ENCODE measurements at places on chromosomes 7 and 10.

- no peak for DNase-seq
Measured at GRCh38 chr7:70463352-70463938, 668.5 kb upstream of the GALNT17 start.

DNA sequence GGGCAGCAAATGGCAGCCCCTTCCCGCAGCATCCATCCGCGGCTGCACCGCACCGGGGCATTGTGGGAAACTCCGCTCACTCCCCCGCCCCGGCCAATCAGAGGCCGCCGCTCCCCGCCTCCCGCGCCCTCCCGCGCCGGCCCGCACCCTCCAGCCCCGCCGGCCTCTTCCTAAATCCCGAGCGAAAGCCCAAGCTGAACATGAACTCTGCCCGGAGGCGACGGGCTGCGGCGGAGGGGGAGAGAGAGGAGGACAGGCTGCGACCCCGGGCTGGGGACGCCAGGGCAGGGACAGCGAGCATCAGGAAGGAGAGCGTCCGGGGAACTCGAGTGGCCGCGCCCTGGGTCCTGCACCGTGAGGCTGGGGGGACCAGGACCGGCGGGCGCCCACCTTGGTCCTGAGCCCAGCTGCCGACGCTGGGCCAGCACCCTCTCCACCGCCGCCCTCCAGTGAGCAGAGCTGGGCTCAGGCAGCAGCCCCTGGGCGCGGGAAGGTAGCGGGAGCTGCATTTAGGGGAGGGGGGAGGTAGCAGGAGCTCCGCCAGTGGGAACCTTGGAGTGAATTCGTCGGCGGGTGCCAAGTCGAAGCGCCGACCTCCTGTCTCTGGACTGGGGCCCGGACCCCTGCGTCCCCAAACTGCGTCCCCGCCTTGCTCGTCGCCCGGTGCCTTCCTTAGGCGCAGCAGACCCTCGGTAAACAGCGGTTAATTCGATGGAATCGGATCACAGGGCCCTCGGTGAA lies at the start of gene DGKI:
TSS of gene DGKI (minus strand) at position 148 of the 741 bp plus-strand sequence.
- DNase-seq, result peak; percentile 7

DNA sequence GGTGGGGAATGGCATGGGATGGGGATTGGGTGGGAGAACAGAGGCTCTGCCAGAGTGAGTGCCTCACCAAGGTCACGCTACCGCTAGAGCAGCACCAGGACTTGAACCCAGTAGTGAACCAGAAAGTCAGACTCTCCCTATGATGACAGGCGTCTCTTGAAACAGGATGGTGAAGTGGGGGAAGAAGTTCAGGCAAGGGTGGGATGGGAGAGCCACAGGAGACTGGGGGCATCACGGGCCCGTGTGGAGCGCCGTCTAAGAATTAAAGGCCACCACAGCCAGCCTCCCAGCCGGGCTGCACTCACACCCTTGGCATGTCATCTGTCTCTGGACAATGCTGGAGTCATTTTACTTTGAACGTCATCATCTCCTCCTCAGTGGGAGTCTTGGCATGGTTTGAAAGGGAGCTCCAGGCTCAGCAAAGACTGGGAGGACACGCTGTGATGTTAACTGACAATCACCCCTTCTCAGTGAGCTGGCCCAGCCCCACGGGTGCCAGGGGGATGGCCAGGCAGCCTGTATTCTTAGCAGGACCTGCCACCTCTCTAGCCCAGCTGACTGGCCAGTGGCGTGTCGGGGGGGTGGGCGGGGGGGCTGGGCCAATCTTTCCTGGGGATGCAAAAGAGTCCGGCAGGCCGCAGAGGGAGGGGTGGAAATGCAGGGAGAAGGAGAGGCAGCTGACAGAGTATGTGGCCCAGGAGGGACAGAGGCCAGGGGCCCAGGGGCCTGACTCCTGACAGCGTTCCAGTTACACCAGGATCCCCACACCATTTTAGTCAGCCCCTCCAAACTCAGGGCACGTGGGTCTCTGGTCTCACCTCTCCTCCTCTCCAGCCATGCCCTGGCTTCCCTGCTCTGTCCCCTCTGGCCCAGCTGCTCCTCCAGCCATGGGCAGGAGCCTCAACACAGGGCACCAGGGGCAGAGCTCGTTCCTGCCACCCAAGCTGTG lies 96.2 kb downstream of the VOPP1 start:
- DNase-seq, result no peak

GRCh38 chr10:69655124-69655867 lies 25.2 kb downstream of the FAM241B start:
- DNase-seq, result no peak

DNA sequence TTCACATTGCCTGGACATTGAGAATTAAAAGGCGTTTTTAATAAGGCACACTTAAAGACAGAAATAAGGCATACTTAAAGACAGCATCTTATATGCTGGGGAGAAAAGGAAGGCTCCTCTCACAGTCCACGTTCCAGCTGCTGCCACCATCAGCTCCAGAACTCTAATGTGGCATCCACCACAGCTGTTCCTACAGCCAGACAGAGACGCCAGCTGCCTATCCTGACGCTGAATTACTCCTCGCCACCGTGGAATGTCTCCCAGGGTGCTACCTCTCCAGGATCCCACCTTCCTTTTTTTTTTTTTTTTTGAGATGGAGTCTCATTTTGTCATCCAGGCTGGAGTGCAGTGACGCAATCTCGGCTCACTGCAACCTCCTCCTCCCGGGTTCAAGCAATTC lies 30.8 kb downstream of the SLC37A3 start:
- no peak for DNase-seq

GRCh38 chr7:1920881-1921280 lies 250.8 kb downstream of the ELFN1 start:
- no peak for DNase-seq

DNA sequence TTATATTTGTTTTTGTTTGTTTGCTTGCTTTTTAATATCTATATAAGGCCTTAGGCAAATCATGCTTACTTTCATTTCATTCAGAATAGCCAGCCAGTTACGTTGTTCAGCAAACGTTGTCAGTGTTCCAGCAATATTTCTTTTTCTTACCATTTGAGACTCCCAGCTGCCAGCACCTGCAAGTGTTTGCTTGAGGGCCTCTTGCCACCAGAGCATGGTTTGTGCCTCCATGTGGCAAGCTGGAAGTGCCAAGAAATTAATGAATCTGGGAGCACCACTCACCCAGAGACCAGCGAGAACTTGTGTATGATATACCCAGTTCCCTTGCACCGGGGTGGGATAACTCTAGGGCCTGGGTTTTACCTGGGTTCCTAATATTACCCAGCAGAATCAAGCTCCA lies 177.1 kb upstream of the CSTF2T start:
- no peak for DNase-seq

DNA sequence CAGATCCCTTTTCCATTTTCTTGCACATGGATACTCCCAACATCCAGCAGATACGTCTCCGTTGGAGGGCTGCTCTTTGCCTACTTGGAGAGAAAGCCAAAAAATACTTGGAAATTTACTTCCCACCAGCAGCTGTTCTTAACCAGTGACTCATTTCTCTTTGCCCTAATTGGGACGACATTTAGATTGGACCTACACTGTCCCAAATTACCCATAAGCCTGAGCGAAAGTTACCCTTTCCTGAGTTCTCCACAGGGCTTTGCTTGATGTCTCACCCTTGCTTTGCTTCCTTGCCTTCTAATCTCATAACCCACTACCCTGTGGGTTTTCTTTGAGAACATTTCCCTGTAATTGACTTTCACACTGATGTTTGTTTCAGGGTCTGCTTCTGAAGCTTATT lies 48.1 kb downstream of the SAMD8 start:
- DNase-seq, result no peak
